ENCODE measurements at places on chromosomes 1 and 21. TPM values are rescaled to one million over a fixed set of nuclear protein-coding genes. Genes with fewer than 3 reads are reported as not detected.

GPA33 gene
- total RNA-seq: not detected

FAM163A gene
- not detected for total RNA-seq

SLC25A34 gene
- 3.9 TPM for total RNA-seq

MROH7 gene
- total RNA-seq: not detected

MNDA gene
- total RNA-seq: not detected

RNU1-4 gene
- total RNA-seq: under 0.01 TPM

FAM151A gene
- total RNA-seq: not detected

LCE2B gene
- total RNA-seq: not detected

IFI16 gene
- 79.1 TPM for total RNA-seq

All from pericardium fibroblast (primary cell).